Activated naive CD4-positive, alpha-beta T cell (primary cell): ENCODE measurements at places on chromosomes 3 and 15.

- DNase-seq: no peak
Observed at GRCh38 chr3:64957408-64958198, 269.8 kb upstream of the ADAMTS9 start.

- no peak for DNase-seq
Observed at GRCh38 chr3:23884481-23884880, 32.3 kb downstream of the NKIRAS1 start.

GRCh38 chr3:49181351-49181750 lies 10.0 kb downstream of the KLHDC8B start:
- no peak for DNase-seq

DNA sequence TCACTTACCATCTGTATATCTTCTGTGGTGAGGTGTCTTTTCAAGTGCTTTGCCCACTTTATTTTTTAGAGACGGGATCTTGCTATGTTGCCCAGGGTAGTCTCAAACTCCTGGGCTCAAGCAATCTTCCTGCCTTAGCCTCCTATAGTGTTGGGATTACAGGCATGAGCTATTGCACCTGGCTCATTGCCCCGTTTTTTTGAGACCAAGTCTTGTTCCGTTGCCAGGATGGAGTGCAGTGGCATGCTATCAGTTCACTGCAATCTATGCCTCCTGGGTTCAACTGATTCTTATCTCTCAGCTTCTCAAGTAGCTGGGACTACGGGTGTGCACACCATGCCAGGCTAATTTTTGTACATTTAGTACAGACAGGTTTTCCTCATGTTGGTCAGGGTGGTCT lies 52.5 kb upstream of the TTBK2 start:
- no peak for DNase-seq

GRCh38 chr3:13530241-13531009 lies 18.5 kb upstream of the FBLN2 start:
- no peak for DNase-seq

GRCh38 chr3:31370380-31370666 lies 162.4 kb upstream of the STT3B start:
- DNase-seq: no peak
